ENCODE measurements at places on chromosomes 2 and 18.
A peak's percentile ranks its signal among the peaks of the same experiment; 100 is the strongest.

- no peak for DNase-seq
These were observed 44.4 kb downstream of the ST8SIA5 start for GRCh38 chr18:46712406-46712805.

- DNase-seq = no peak
These were observed 3.7 kb upstream of the SIX3 start for GRCh38 chr2:44937688-44938240.

DNA sequence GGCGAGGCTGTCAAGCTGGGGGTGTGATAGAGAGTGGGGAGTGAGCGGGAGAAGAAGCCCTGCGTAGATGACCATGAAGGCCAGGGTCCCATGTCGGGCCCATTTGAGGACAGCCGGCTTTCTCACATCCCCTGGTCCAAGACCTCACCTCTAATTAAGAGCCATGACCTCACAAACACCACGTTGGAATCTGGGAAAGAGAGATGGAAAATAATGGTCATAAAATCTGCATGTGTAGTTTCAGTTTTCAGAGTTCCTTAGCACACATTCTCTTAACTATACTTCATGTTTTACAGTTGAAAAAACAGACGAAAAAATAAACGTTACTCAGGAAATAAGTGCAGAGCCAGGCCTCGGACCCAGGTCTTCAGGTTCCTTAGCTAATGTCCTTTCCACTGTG, 244.8 kb upstream of the SIX2 start:
- no peak for DNase-seq

- DNase-seq = no peak
These were observed 60.0 kb upstream of the LRP1B start for GRCh38 chr2:142190805-142191204.

- DNase-seq = no peak
These were observed 129.2 kb downstream of the MYO1B start for GRCh38 chr2:191374366-191374765.

- DNase-seq = no peak
These were observed 1364.9 kb upstream of the NRXN1 start for GRCh38 chr2:52396836-52397235.

- no peak for DNase-seq
These were observed 54.7 kb downstream of the E2F6 start for GRCh38 chr2:11411244-11411643.

DNA sequence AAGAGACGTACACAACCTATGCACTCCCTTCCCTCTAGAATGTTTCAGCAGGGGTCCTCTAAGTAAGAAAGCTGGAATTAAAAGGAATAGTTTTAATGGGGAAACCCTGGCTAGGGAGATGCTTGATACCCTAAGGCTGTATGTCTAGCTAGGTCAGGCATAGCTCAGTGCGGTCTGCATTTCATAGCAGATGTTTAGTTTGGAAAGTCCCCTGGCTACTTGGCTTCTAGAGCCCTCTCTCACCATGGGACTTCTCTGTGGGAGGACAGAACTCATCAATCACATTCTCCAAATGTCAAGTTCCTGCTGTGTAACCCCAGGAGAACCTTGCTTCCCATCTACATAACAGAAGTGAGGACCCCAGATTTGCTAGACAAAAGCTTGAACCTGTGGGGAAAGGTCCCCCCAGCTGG, 24.1 kb upstream of the ANXA4 start:
- DNase-seq = no peak

DNA sequence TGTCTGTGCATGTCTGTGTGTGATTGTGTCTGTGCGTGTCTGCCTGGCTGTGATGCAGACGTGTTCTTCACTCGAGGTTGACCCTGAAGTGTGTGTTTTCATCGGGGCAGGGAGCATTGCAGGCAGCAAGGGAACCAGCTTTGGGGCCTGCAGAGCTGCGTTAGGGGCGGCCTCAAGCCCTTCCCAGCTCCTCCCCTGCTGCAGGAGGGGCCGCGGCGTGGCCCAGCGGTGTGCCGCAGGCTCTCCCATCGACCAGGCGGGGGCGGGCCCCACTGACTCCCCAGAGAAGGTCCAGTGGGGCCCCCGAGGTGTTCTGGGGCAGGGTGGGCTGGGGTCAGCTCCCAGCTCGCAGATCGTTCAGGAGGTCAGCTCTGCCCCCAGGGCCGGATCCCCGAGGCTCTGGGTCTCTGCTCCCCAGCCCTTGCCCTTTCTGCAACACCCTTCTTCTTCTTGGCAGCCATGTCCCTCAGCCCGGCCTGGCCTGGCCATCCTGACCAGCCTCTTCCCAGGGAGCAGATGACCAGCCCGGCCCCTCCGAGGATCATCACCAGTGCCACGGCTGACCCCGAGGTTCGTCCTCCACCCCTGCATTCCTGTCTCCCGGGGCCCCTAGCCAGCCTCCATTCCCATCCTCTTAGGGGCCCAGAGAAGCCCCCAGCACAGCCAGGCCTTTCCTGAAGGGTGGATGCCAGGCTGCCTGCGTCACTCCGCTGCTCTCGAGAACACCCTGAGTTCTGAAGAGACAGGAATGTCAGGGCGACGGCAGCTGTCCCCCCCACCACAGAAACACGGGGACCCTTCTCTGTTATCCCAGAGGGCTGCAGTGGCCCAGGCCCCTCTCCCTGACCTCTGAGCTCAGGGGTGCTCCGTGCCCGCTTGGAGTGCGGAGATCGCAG, 11.1 kb upstream of the KLHL30 start:
- DNase-seq = peak; percentile 28

DNA sequence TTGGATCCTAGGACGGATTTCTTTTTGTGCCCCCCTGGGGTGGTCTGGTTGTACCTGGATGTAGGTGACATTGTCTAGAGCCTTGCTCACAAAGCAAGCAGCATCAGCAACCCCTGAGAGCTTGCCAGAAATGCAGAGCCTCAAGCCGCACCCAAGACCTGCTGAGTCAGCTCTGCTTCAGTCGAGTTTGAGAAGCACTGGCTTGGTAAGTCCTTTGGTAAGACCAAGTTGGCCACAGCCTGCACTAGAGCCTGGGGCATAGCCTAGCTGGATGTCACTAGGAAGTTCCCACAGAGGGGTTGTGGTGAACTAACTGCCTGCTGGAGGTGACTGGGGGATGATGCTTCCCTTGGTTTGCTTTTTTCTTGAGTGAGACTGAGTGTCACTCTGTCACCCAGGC, 6.2 kb downstream of the ABCG5 start:
- DNase-seq = no peak

DNA sequence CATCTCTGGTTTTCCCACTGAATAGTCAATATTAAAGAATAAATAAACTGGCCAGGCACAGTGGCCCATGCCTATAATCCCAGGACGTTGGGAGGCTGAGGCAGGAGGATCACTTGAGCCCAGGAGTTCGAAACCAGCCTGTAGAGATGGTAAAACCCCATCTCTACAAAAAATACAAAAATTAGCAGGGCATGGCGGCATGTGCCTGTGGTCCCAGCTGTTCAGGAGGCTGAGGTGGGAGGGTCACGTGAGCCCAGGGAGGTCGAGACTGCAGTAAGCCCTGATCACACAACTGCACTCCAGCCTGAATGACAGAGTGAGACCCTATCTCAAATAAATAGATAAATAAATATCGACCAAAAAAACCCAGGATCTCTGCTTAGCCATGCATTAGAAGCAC, 50.2 kb upstream of the BIN1 start:
- no peak for DNase-seq

DNA sequence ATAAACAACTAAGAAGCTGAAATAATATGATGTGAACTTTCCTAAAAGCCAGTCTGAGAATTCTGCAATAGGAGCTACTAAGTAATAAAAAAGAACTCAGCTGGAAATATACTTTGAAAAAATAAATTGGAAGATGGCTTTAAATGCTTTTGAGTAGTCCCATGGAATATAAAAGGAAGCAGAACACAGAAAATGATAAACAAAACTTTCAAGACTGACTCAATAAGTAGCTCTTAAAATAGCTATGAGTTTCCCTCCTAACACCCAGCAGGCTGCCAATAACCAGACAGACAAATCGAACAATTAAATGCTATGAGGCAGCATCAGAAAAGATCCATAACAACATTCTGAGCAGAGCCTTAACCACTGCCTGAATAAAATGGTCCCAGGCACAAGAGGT, 319.9 kb downstream of the DPP10 start:
- no peak for DNase-seq

- no peak for DNase-seq
These were observed 29.8 kb upstream of the TAF1B start for GRCh38 chr2:9813312-9814128.

DNA sequence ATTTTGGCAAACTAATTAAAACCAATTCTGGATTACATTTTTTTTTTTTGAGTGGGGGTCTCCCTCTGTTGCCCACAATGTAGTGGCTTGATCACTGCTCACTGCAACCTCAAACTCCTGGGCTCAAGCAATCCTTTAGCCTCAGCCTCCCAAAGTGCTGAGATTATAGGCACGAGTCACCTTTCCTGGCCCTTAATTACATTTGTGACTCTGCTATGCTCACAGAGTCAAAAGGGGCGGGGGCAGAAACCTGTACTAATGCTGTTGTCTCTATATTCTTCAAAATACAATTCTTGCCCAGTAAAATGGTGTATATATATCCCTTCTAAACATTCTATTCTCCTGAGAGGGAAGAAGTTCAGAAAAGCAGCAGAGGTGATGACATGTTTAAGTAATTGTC, 23.2 kb downstream of the PRKD3 start:
- no peak for DNase-seq

- DNase-seq = no peak
These were observed 219.5 kb upstream of the SKOR2 start for GRCh38 chr18:47470941-47471340.

DNA sequence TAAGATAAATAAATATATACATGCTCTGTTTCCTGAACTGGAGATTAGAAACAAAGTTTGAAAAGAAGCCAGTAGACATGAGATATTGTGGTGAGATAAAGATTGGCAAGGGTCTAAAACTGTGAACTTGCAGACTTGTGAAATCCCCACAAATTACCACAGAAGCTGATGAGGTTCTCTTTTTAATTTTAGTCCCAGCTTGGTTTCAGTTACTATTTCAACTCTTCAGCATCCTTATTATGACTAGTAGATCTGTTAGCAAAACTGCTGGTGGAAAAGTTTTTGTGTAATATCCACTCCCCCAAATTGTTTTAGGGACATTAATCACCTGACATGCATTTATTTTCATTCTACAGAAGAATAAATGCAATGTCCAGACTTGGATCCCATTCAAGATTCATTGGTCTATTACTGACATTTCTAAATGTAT, 20.8 kb downstream of the RASGRP3 start:
- DNase-seq = no peak

- no peak for DNase-seq
These were observed 133.2 kb downstream of the ZNF532 start for GRCh38 chr18:58997811-58998337.

DNA sequence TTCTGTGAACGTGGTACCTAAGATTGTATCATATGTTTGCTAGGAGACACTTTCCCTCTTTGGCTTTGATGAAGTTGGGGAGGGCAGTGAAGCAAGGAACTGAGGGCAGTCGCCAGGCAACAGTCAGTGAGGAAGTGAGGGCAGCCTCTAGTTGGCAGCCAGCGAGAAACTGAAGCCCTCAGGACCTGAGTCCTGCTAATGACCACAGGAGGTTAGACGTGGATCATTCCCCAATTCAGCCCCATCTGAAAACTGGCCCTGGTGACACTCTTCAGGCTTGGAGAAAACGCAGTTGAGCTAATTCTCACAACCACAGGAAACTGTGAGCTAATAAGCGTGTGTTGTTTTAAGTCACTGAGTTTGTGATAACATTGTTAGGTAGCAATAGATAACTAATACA, 84.5 kb upstream of the REG3G start:
- no peak for DNase-seq

DNA sequence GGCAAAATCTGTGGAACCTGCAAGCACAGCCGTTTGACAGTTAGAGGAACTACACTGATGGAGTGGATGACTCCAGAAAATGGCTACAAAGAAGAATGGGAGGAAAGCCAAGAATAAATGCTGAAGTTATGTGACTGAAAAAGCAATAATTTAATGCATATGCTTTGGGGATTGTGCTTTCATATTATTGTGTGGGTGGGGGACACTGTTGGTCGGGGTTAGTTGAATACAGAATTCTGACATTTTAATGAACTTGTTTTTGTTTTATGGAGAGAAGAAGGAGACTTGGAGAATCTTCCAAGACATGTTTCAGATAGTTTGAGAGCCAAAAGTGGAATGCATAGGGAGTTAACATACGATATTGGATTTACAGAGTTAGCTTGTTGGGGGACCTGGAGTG, 68.5 kb downstream of the NRP2 start:
- no peak for DNase-seq

GRCh38 chr2:9554921-9555296, 721 bp downstream of the ADAM17 start:
- DNase-seq = peak; percentile 65

- DNase-seq = no peak
These were observed 272.5 kb upstream of the PXDN start for GRCh38 chr2:2016651-2017311.

DNA sequence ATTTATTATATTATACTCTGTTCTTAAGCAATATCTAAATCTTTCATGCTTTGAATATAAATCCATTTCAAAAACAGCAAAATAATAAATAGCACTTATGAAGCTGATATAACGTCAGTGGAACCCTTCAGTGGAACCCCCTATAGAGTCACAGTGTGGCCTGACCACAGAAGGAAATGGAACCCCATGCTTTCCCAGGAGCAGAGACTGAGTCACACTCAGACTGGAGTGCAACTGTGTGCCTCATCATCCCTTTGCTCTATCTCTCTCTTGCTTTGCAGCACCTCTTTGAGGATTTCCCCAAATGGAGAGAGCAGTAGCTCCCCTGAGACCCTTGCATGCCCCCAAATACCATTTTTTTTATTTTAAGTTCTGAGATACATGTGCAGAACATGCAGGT, 13.1 kb downstream of the NXPH2 start:
- DNase-seq = no peak

DNA sequence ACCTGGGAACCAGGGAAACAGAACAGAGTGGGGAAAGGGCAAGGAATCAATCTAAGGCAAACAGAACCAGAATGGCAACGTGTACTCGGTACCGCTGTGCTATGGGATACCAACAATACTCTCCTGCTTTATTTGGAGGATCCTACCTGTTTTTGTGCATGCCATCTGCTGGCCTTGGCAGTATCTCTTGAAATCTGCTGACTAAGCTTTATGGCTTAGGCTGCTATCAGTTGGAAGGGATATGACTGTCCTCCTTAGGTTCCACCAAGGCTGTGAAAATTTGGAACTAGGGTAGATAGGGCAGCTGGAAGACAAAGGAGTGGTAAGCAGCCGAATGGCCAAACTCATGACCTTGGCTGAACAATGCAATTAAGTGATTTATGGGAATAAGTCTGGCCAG, 71.3 kb upstream of the LYPD6 start:
- no peak for DNase-seq

GRCh38 chr2:70942396-70943204, 6.9 kb downstream of the ATP6V1B1 start:
- DNase-seq = no peak

- no peak for DNase-seq
These were observed 150.9 kb downstream of the SMAD7 start for GRCh38 chr18:48799724-48800315.

All from forelimb muscle (tissue), 1 donor.